ENCODE measurements at places on chromosomes 2 and 18.

- peaks cover 84% of the 10 kb centered on the region for H3K36me3 ChIP-seq
- H3K27me3 ChIP-seq, result no peaks in the 10 kb centered on the region
- no peak overlapping the region for H3K4me3 ChIP-seq
- no peak for DNase-seq
Measured at GRCh38 chr2:69510204-69510603, 73.0 kb upstream of the NFU1 start.

- H3K4me3 ChIP-seq, result no peak overlapping the region
- H3K27me3 ChIP-seq, result no peaks in the 10 kb centered on the region
- no peaks in the 10 kb centered on the region for H3K4me1 ChIP-seq
- H3K36me3 ChIP-seq, result no peaks in the 10 kb centered on the region
- no peak for DNase-seq
Measured at GRCh38 chr2:234564699-234565098, 67.8 kb upstream of the ARL4C start.

GRCh38 chr2:161112908-161113307, 47.3 kb upstream of the TANK start:
- H3K4me3 ChIP-seq, result no peak overlapping the region
- H3K27me3 ChIP-seq, result no peaks in the 10 kb centered on the region
- H3K4me1 ChIP-seq, result no peaks in the 10 kb centered on the region

DNA sequence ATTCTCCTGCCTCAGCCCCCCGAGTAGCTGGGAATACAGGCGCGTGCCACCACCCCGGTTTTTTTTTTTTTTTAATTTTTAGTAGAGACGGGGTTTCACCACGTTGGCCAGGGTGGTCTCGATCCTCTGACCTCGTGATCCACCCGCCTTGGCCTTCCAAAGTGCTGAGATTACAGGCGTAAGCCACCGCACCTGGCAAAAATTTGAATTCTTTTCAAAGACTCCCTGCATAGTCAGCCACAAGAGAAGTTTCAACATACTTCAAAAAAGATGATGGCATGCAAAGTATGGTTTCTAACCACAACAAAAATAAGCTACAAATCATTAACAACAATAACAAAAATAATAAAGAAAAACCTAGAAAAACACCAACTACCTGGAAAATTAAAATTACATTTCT, 22.0 kb downstream of the HYCC2 start:
- H3K36me3 ChIP-seq, result peaks cover 10% of the 10 kb centered on the region
- H3K4me3 ChIP-seq, result no peak overlapping the region
- peaks cover 3% of the 10 kb centered on the region for H3K4me1 ChIP-seq
- H3K27me3 ChIP-seq, result no peaks in the 10 kb centered on the region

GRCh38 chr2:38720613-38721241, 30.4 kb downstream of the SRSF7 start:
- peaks cover 18% of the 10 kb centered on the region for H3K4me1 ChIP-seq
- no peaks in the 10 kb centered on the region for H3K27me3 ChIP-seq
- no peak overlapping the region for H3K4me3 ChIP-seq
- peaks cover 3% of the 10 kb centered on the region for H3K36me3 ChIP-seq
- H3K27ac ChIP-seq, result no peak overlapping the region
- DNase-seq, result no peak

DNA sequence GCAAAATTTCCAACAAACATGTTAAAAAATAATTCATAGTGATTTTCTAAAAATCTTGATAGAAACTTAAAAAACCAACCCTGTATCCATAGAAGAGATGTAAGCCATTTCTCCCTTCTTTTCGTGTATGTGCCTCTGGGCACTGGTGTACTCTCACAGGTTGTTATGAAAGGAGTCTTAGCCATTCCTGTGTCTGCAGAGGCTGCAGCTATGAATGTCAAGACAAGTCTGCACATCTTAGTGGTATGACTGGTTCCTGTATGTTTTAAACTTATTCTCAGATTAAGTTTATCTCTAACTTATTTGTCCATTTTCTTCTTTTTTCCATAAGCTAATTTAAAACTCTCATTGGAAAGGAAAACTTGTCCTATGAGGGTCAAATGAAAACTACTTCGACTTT, 84.0 kb downstream of the DPP4 start:
- no peak overlapping the region for H3K4me3 ChIP-seq
- H3K4me1 ChIP-seq, result peaks cover 29% of the 10 kb centered on the region
- no peak overlapping the region for H3K27ac ChIP-seq
- H3K27me3 ChIP-seq, result no peaks in the 10 kb centered on the region

- no peaks in the 10 kb centered on the region for H3K36me3 ChIP-seq
- peak overlapping the region; percentile 81 for H3K27ac ChIP-seq
- peaks cover 22% of the 10 kb centered on the region for H3K4me1 ChIP-seq
- no peaks in the 10 kb centered on the region for H3K27me3 ChIP-seq
- peak; percentile 25 for DNase-seq
Measured at GRCh38 chr18:51196811-51197660, 445 bp downstream of the MEX3C start.

GRCh38 chr2:126635281-126635680, 20.7 kb upstream of the GYPC start:
- H3K27me3 ChIP-seq, result no peaks in the 10 kb centered on the region
- no peak overlapping the region for H3K4me3 ChIP-seq
- H3K4me1 ChIP-seq, result no peaks in the 10 kb centered on the region
- H3K27ac ChIP-seq, result no peak overlapping the region

DNA sequence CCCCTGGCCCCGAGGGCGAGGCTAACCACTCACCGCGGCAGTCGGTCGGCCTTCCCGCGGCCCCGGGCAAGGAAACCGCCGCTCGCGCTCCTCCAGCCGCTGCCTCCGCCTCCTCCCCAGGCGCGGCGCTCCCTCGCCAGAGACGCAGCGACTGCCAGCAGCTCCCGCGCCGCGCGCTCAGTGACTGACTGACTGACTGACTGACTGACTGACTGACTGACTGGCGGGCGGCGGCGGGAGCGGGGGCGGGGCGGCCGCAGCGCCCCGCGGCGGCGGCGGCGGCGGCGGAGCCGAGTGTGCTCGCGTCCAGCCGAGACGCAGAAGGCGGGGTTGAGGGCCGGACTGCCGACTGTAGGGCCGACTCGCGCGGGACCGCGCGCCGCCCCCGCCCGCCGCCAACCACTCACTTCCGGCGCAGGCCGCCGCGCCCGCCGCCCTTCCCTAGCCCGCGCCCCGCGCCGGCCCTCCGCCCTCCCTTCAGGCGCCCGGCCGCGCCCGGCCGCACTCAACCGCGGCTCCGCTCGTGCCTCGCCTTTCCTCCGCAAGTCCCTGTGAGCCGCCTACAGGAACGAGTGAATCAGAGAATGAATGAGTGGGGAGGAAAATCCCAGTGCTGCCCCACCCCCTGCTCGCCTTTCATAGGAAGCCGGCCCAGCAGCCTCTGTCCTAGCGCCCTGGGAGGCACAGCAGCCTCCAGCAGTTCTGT, at the start of gene RAPH1:
Gene RAPH1, minus strand, starts transcription at position 224 of the 706 bp plus-strand sequence. CDS start 39,948 bp downstream, outside the sequence.
- H3K27me3 ChIP-seq, result no peaks in the 10 kb centered on the region
- H3K36me3 ChIP-seq, result no peaks in the 10 kb centered on the region
- H3K27ac ChIP-seq, result no peak within 1 kb of the TSS
- peak within 1 kb of the TSS; percentile 81 for H3K4me3 ChIP-seq
- peaks cover 10% of the 10 kb centered on the region for H3K4me1 ChIP-seq

GRCh38 chr2:3377279-3377611, 373 bp downstream of the EIPR1 start:
- DNase-seq, result no peak
- peak overlapping the region; percentile 93 for H3K27ac ChIP-seq
- H3K4me3 ChIP-seq, result peak overlapping the region; percentile 85
- H3K4me1 ChIP-seq, result peaks cover 19% of the 10 kb centered on the region
- no peaks in the 10 kb centered on the region for H3K27me3 ChIP-seq
- no peaks in the 10 kb centered on the region for H3K36me3 ChIP-seq

GRCh38 chr2:217788669-217789002, 214.2 kb downstream of the TNS1 start:
- peaks cover 2% of the 10 kb centered on the region for H3K4me1 ChIP-seq
- H3K27me3 ChIP-seq, result no peaks in the 10 kb centered on the region
- no peak overlapping the region for H3K4me3 ChIP-seq
- H3K27ac ChIP-seq, result no peak overlapping the region
- H3K36me3 ChIP-seq, result no peaks in the 10 kb centered on the region

DNA sequence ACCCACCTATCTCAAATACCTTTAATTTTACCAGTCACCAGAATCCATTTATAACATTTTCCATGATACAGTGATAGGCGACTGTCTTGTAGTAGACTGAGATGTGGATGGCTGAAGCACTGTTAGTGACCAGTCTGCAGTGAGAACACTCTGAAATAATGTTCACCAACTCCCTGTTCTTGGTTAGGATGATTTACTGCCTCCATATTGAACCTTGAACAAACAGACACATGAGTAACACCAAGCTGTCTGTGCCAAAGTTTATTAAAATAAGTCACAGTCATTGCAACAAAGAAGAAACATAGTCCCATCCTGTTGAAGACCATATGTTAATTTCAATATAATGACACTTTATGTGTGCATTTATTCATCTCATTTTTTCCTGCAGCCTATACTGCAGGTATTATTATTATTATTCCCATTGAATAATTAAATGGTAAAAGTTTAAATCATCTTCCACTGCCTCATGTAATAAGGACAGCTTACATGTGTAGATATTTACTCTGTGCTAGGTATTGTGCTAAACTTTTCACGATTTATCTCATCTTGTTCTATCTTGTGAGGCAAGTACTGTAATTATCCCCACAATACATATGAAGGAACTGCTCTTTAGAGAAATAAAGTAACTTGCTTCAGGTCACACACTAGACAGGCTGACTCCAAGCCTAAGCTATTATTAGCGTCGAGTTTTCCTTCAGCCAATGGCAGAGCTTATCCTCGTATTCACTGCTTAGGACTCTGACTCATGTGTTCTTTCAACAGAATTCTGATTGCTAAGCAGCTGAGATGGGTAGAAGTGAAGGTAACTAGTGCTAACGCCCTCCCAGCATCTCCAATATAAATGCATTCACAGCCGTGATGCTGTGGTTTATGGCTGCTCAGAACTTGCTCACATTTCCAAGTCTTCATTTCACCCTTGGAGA, 62.5 kb downstream of the ONECUT2 start:
- DNase-seq, result no peak
- no peaks in the 10 kb centered on the region for H3K36me3 ChIP-seq
- H3K4me1 ChIP-seq, result no peaks in the 10 kb centered on the region
- H3K27me3 ChIP-seq, result no peaks in the 10 kb centered on the region
- H3K4me3 ChIP-seq, result no peak overlapping the region

- no peak overlapping the region for H3K4me3 ChIP-seq
- DNase-seq, result no peak
- no peak overlapping the region for H3K27ac ChIP-seq
- H3K36me3 ChIP-seq, result no peaks in the 10 kb centered on the region
- no peaks in the 10 kb centered on the region for H3K4me1 ChIP-seq
- no peaks in the 10 kb centered on the region for H3K27me3 ChIP-seq
Measured at GRCh38 chr18:70376914-70377258, 88.0 kb downstream of the SOCS6 start.

DNA sequence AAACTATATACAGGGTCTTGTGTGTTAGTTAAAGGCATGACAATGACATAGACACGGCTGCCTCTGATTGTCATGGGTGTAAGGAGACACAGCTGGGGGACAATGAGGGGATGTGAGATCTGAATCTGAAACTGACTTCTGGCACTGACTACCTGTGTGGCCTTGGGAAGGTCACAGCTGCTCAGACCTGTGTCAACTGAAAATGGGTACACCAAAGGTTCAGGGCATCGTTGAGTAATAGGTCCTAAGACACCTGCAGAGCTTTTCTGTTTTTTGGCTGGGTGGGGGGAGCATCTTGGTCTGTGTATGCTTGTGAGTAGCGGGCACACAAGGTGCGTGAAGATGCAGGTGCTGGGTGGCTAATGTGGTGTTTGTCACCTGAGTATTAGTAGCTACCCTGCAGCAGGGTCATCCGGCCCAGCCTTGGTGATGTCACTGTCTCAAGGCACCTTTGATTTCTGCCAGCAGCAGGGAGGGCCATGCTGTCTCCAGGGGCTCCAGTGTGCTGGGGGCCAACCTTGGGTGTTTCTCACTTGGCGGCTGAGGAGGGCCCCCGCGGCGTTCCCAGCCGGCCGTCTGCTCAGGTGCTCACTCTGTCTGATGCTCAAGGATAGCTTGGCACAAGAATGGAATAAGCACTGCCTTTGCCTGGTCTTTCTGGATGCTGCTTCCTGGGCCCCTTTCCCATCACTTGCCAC, 53.1 kb upstream of the HS6ST1 start:
- H3K27me3 ChIP-seq, result no peaks in the 10 kb centered on the region
- no peak for DNase-seq
- no peaks in the 10 kb centered on the region for H3K4me1 ChIP-seq
- no peak overlapping the region for H3K27ac ChIP-seq
- H3K36me3 ChIP-seq, result no peaks in the 10 kb centered on the region

GRCh38 chr2:133331436-133331835, 236.8 kb downstream of the NCKAP5 start:
- no peaks in the 10 kb centered on the region for H3K36me3 ChIP-seq
- H3K4me3 ChIP-seq, result no peak overlapping the region
- DNase-seq, result no peak
- no peaks in the 10 kb centered on the region for H3K27me3 ChIP-seq
- H3K4me1 ChIP-seq, result no peaks in the 10 kb centered on the region
- no peak overlapping the region for H3K27ac ChIP-seq

DNA sequence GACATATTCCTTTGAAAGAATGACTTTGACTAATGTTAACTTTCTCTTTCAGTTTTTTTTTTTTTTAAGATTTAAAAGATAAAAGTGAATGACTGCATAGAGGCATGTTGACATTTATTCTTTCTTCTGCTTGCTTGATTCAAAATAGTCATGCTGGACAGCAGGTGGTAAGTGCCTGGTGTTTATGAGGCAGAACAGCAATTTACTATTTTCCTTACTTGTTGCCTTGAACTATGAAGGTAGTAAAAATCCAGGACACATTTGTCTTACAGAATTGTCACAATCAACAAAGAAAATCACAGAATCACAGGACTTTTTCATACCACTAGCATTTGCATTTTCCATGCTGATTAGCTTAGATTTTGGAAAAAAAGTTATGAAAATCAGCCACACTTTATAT, 388.3 kb downstream of the CTNNA2 start:
- H3K27ac ChIP-seq, result no peak overlapping the region
- no peaks in the 10 kb centered on the region for H3K36me3 ChIP-seq

DNA sequence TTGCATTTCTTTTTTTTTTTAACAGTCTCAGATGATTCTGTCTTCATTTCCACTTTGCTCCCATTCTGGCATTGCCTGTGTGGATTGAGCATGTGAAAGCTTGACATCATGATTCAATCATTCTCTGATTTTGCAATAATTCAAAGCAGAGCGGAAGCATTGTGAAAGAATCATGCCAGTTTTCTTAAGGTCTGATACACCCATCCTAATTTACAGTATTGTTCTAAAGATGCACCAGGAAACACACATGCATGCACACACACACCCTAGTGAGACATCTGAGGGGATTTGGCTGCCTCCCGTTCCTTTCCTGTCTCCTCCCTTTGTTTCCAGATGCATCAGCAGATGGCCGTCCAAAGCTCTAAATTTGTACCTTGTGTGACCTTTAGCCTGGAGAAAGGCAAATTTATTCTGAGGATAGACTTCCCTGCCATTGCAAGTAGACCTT, 97.3 kb downstream of the FMNL2 start:
- no peak overlapping the region for H3K27ac ChIP-seq
- no peak for DNase-seq
- no peaks in the 10 kb centered on the region for H3K36me3 ChIP-seq
- no peaks in the 10 kb centered on the region for H3K27me3 ChIP-seq
- no peaks in the 10 kb centered on the region for H3K4me1 ChIP-seq

- no peak overlapping the region for H3K27ac ChIP-seq
- no peaks in the 10 kb centered on the region for H3K4me1 ChIP-seq
- H3K27me3 ChIP-seq, result no peaks in the 10 kb centered on the region
- no peak for DNase-seq
- no peaks in the 10 kb centered on the region for H3K36me3 ChIP-seq
Measured at GRCh38 chr2:226999661-227000060, 163.8 kb downstream of the RHBDD1 start.

GRCh38 chr18:44620812-44621211, 59.9 kb upstream of the SETBP1 start:
- H3K27me3 ChIP-seq, result no peaks in the 10 kb centered on the region
- H3K4me1 ChIP-seq, result no peaks in the 10 kb centered on the region
- H3K36me3 ChIP-seq, result no peaks in the 10 kb centered on the region
- no peak for DNase-seq

- no peak for DNase-seq
- H3K4me1 ChIP-seq, result no peaks in the 10 kb centered on the region
- no peaks in the 10 kb centered on the region for H3K27me3 ChIP-seq
- no peak overlapping the region for H3K4me3 ChIP-seq
Measured at GRCh38 chr18:25278394-25278793, 73.6 kb downstream of the ZNF521 start.

Data from effector memory CD4-positive, alpha-beta T cell (primary cell).